CD4-positive, CD25-positive, alpha-beta regulatory T cell (primary cell): ENCODE measurements at places on chromosomes 2 and 18.

GRCh38 chr18:58349650-58350049 is 279.2 kb downstream of the ALPK2 start:
- DNase-seq = no peak

- DNase-seq = no peak
Observed at GRCh38 chr2:68743531-68743930, 8.9 kb downstream of the ARHGAP25 start.

GRCh38 chr18:52222211-52222610 is 117.8 kb upstream of the DCC start:
- no peak for DNase-seq

DNA sequence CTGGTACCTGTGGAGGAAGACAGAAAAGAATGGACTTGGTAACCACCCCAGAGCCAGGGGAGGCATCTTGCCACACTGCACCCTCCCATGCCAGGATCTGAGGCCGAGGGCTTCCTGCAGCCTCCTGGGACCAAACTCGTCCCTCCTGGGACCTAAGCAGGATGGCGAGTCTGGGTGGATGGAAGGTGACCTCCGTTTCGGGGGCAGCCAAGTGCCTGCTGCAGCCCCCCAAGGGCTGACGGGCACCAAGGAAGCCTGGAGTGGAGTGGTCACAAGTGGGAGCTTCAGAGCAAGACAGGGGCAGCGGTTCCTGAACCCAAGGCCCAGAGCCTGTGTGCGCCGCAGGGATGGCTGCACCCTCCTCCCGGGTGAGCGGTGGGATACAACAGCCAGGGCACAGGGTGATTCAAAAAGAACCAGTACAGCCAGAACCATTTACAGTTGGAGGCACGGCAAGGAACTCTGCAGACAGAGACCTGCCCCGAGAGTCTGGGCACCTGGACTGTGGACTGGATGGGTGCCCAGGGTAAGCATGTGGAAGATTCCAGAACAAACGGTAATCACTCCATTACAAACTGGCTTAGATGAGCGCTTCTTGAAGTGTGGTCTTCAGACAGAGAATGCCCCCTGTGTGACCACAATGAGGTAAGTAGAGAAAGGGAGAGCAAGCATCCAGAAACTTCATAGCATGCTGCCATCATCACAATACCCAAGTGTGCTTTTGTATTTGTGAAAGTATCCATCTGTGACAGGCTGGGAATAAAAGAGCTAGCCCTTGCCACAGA is 12.1 kb downstream of the HS1BP3 start:
- no peak for DNase-seq

DNA sequence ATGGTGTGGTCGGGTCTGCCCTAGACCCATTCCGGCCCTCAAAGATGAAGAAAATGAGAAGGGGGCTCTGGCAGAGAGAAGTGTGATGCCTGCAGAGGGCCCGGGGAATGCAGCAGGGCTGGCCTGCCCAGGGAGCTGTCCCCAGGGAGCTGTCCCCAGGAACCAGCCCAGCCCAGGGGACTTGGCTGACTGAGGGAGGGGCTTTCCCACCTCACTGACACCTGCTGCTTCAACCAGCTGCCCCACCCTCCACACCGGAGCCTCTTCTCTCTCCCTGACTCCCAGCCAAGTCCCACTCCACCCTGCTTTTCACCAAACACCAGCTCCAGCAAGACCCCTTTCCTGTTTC is 111.2 kb downstream of the STPG4 start:
- DNase-seq = no peak

DNA sequence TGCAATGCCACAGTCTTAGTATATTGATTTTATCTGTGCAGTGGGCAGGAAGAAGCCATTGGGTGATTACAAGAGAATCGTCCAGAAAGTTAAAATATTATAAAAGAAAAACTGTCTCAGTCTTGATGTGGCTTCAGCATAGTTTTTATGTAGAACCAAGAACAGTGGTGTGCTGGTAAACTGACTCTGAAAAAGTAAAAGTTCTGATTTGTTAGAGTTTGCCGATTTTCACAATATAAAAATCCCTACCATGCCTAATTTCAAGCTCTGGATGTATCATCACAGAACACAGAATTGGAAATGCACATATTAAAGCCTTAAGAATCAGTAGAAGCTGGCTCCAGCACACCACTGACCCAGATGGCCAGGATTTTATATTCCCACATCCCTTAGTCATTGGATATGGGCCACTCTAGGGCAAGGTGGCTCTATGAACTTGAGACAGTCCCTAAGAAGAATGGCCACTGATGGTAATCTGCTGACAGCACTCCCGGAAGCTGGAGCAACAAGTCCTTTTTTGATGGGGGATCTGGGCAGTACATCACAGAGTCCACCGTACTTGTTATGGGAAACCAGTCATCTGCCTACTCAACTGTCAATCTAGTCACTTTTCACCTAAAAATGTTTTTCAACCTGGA is 9.3 kb upstream of the PLEKHM3 start:
- no peak for DNase-seq

- no peak for DNase-seq
Observed at GRCh38 chr2:241008711-241009121, 10.3 kb downstream of the SNED1 start.

DNA sequence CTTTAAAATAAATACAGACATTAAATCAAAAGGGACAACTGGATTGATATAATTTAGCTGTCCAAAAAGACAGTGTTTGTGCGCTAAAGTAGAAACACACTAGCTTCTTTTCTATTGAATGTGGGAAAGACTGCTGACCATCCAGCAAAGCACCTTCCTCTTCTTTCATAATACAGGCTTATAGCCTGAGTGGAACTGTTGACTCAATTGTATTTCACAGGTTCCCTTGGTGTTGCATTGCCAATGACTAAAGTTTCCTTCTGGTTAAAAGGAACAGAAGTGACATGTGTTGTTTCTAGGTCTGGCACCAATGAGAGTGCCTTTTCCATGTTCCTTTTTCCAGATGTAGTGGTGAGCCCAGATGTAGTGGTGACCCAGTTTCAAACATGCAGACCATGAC is 412.3 kb downstream of the RNF144A start:
- DNase-seq = no peak

DNA sequence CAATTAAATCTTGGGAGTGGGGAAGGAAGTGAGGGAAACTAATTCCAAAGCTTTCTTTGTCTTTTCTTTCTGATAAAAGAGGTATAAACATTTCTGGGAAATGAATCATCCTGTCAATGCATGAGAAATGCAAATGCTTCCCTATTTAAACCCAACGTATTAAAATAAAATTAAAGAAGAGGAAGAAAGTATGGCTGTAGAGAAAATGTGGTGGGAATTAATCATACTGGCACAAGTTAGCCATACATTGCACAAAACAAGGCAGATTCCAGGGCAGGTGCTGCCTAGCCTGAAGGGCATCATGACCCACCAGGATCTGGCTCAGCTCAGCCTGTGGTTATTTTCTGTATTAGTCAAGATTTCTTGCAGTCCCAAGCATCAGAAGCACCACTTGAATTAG is 338.0 kb downstream of the NYAP2 start:
- no peak for DNase-seq

- DNase-seq = no peak
Observed at GRCh38 chr18:32661486-32662299, 111.1 kb downstream of the KLHL14 start.
